ENCODE measurements at places on chromosomes 7 and 10.

DNA sequence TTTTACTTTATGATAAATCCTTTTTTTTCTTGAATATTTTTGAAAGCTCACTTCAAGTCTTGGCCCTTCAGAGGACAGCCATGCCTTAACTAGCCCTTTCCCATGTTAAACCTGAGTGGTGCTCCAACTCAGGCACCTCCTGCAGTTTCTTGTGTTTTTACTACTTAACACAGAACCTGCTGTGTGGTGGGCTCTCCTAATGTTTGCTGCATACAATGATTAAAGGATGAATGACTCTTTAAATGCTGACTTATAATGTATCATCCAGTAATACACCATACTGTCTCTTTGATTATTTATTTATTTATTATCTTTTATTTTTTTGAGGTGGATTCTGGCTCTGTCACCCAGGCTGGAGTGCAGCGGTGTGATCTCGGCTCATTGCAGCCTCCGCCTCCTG lies 179.4 kb downstream of the SEMA3E start:
- no peak for DNase-seq

DNA sequence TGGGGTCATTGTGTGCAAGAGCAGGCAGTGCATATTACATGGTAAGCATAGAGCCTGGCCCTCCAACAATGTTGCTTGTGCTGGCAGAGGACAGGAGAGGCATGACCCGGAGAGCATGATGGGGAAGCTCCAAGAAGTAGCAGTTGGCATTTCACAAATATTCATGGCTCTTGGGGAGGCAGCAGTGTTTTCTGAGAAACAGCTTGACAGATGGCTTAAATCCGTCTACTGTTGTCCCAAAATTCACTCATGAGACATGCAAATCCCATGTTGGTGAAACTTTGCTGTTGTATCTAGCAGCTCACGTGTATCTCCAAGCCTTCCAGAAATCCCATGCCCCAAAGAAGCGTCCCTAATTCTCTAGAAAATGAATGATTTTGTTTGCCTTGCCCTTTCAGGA lies 487.0 kb downstream of the SORCS3 start:
- DNase-seq: no peak

- no peak for DNase-seq
Observed at GRCh38 chr7:96266580-96266979, 55.3 kb downstream of the SLC25A13 start.

DNA sequence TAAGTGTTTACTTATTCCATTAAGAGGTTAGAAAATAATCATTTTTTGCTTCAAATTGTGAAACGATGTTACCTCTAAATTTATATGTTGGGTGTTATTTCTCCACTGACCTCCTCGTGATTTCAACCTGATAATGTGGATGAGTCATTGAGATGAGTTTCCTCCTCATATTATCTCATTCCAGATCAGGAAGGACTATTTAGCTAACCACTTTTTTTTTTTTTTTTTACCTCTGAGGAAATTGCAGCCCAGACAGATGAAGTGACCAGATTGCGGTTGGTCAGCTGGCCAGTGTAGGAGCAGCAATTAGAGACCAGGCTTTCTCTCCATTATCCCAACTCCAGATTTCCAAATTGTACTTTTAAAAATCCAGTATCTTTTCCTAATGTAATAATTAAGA lies 248.7 kb downstream of the FZD1 start:
- no peak for DNase-seq

DNA sequence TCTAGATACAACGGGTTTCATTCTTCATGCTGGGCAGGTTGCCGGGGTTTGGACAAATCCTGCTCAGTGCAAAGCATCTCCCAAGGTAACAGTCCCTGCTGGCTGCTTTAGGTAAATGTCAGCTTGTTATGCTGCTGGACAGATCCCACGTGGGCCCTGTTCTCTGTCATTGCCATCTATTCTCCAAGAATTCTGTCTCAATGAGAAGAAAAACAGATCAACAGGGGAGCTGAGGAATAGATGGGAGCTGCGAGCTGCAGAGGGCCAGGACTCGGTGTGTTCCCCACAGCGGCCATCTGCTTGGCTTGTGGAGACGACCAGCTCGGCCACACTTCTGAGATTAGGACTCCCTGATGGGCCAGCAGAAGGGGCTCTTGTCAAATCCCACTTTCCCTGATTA lies 235.2 kb downstream of the DPP6 start:
- DNase-seq: no peak

GRCh38 chr7:34277016-34277802 lies 371.9 kb downstream of the BMPER start:
- DNase-seq: no peak

GRCh38 chr10:35194906-35195305 lies 68.3 kb downstream of the CREM start:
- DNase-seq: no peak

- DNase-seq: no peak
Observed at GRCh38 chr10:32629910-32630309, 184.0 kb downstream of the CCDC7 start.
